ENCODE measurements at places on chromosomes 1 and 21.

DNA sequence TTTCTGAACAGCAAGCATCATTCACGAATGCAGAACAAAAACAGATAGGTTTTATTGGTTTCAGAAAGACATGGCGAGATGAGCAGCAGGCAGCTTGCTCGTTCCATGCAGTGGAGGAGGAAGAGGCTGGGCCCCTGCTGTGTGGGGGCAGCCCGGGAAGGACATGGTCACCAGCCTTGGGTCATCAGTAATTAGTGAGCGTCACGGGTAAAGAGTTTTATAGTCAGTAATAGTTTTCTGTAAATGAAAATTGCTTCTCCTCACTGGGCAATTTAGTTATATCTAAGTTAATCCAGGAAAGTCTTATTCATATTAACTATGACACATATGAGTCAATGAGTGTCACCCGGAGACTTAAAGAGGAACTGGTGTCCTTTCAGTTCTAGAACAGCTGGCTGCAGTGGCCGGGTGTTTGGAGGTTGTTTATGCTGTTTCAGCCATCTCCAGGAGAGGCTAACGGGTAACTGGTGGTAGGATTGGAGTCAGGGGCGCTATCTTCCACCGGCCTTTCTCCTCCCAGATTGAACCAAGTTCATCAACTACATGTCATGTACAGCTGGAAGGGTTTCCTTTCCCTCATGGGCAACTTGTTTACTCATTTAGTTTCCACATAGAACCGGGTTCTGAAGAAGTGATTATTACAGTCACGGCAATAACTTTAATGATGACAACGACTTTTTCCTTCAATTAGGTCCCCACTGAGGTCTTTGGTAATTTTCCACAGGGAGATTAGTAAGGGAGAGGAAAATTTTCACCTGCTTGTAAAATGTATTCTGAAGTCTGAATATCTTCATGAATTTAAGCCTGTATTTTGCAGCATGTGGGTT, 34.6 kb upstream of the SLC45A1 start:
- no peak for DNase-seq

DNA sequence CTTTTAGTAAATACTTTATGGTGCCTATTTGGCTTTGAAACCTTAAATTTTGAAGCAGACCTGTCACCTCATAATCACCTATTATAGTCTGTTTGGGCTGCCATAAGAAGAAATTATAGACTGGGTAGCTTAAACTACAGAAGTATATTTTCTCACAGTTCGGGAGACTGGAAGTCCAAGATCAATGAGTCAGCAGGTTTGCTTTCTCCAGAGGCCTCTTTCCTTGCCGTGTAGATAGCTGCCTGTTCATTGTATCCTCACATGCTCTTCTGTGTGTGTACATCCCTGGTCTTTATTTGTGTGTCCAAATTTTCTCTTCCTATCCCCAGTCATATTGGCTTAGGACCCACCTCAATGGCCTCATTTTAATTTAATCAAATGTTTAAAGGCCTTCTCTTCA, 518.2 kb downstream of the ADGRL2 start:
- no peak for DNase-seq

- DNase-seq = no peak
Measured at GRCh38 chr1:245234217-245235081, 79.7 kb downstream of the KIF26B start.

DNA sequence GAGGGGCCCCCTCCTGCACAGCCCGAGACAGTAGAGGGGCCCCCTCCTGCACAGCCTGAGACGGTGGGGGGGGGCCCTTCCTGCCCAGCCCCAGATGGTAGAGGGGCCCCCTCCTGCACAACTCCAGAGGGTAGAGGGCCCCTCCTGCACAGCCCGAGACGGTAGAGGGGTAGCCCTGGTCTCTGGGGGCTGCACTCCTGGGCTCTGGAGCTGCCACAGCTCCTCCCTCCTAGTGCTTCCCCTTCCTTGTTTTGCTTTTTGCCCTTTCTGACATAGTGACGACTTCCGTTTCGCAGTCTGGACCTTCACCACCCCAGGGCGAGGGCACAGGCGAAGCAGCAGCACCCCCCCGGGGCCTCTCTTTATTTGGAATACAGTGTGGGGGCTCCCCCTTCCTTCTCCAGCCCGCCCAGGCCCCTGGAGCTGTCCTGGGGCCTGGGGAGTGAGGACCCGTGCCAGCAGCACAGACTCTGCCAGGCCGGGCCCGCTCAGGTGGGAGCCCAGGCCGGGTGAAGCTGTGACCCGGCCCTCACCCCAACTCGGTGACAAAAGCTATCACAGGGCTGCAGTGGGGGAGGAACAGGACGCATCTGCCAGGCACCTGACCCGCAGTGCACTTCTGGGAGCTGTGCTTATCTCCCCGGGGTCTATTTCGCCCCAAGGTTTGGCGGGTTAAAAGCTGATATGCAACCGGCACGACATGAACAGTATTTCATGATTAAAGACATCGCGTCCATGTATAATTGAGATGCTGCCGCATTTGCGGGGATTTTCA, 1.1 kb upstream of the PRXL2B start:
- peak; percentile 55 for DNase-seq

DNA sequence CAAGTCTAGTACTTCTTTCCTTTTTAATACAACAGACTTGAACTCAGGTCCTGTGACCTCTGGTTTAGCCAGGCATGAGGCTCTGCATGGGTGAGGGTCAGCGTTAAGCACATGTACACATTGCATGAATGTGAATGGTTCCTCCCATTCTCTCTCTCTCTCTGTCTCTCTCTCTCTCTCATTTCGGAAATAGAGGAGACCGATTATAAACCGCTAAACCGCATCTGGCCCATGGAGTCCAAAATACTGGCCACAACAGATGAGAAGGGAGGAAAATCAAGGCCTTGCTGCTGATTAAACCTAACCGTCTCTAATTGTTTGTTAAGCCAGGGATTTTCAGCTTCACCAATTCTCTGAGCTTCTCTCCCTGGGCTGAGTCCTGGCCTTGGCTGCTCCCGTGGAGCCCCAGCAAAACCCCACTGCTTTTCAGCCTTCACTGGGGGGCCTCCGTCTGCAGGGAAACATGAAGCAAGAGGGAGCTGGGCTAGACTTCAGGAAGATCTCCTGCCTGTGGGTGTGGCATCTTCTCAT, 6.6 kb downstream of the RSPO1 start:
- no peak for DNase-seq

DNA sequence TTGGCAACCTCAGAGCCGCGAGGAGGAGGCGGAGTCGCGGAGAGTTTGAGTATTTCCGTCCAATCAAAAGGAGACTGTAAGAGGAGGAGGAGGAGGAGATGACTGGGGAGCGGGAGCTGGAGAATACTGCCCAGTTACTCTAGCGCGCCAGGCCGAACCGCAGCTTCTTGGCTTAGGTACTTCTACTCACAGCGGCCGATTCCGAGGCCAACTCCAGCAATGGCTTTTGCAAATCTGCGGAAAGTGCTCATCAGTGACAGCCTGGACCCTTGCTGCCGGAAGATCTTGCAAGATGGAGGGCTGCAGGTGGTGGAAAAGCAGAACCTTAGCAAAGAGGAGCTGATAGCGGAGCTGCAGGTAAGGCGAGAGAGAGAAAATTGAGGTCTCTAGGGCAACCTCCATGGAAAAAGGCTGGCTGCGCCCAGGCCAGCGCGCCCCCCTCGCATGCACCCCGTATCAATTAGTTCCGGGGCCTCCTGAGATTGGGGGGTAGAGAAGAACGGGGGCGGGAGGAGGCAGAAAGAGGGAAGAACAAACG, at the start of gene PHGDH:
PHGDH (plus strand) TSS at position 131 of the 538 bp plus-strand sequence; CDS start at position 220, 89 bp downstream.
- DNase-seq = peak; percentile 87

DNA sequence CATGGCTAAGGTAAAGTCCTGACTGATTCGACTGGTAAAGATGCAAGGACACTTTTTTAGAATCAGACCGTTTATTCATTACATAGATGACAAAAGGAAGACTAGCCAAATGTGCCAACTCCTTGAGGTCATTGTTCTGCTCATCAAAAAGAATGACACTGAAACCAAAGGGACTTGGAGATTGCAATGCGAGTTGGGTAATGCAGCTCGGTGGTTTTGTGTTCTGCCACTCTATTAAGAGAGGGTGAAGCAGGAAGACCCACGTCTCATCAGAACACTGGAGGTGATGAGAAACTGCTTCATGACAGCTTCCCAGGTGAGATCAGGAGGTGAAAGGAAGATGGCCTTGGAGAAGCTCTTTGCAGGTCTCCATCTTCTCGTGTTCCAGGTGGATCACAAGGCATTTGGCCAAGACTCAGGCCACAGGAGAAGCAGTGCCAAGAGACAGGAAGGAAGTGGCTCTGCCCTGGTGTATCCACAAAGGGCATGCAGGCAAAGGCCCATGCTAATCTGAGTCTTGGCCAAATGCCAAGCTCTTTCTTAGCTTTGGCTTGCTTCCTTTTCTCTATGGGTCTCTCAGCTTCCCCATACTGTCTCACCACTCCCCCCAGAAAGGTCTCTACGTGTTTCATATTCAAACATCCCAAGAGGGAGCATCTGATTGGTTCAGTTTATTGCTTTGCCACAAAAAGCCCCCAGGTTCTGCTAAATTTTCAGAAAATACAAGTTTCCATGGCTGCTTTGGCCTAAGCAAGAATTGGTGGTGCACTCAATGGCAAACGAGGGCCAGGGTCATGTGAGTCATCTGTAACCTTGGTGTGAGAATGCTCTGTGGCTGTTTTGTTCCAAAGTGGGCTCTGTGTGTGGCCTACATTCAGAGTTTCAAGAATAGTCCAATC, 5.7 kb upstream of the CCT8 start:
- no peak for DNase-seq

DNA sequence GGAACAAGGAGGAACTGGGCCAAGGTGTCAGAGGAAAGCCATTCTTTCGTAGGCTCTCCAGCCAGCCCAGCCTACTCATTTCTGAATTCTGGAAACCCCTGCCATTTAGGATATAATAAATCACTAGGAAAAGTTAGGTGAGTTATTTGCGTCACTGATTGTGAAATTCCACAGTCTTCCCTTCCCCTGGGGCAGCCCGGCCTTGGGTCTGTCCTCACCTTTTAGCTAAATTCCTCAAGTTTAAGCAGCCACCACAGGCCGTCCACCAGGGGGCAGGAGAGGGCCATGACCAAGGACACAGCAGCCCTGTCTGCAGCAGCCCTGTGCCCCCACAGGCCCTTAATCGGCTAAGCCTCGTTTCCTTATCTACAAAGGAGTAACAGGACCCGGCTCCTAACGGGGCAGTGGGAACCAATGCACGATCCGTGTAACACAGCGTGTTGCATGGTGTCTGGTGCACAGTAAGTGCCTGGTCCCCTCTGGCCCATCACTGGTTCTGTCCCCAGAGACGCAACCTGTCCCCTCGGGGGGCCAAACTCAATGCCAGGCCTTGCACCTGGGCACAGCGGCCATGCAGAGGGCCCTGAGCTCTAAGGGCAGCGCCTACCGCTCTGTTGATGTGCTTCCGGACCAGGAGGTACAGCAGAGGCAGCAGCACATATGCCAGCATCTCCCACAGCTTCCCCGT, 18.1 kb downstream of the GPR157 start:
- peak; percentile 67 for DNase-seq

- no peak for DNase-seq
Measured at GRCh38 chr1:15089258-15089992, 64.1 kb upstream of the TMEM51 start.

GRCh38 chr1:212166644-212167043, 118.6 kb upstream of the PPP2R5A start:
- no peak for DNase-seq

- DNase-seq = no peak
Measured at GRCh38 chr21:7952648-7953047, 2568.7 kb upstream of the TPTE start.

DNA sequence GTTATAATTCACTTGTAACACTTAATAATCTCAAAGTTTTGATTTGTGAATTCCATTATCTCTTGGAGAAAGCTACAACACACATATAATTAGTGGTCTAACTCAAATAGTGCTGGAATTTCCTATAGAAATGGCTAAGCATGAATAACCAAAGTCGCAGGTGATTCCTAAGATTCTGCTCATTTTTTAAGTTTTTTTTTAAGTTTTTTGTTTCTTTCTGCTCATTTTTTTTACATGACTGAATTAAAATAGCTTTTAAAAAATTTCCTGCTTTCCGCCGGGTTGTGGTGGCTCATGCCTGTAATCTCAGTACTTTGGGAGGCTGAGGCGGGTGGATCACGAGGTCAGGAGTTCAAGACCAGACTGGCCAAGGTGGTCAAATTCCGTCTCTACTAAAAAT, 90.4 kb downstream of the APP start:
- no peak for DNase-seq

GRCh38 chr1:6581561-6582305, 1.9 kb downstream of the ZBTB48 start:
- no peak for DNase-seq

GRCh38 chr1:98870959-98871903, 133.4 kb downstream of the PLPPR5 start:
- DNase-seq = no peak

- DNase-seq = no peak
Measured at GRCh38 chr1:178142806-178143205, 48.9 kb downstream of the RASAL2 start.

DNA sequence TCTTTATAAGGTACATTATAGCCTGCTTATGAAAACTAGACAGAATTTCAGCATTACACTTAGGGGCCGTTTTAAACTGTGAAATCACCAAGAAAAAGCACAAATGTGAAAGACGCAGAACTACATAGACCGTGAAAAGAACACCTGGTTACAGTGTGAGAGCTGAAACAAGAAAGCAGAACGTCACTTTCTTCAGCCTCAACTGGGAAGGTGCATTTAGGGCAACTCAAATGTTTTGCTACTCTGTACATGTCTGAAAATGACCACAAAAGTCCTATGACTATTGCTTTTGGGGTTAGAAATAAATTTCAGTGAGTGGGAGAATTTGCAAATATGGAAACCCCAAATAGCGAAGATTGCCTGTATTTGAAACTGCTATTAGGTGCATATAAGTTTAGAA, 268.7 kb downstream of the OLFM3 start:
- DNase-seq = no peak

GRCh38 chr1:173122958-173123852, 72.5 kb upstream of the TNFSF18 start:
- peak; percentile 35 for DNase-seq

Data from ACHN (cell line).